ENCODE measurements at places on chromosomes 1 and 21.

- no peak for DNase-seq
These were observed 89.3 kb upstream of the QSOX1 start for GRCh38 chr1:180065408-180065807.

DNA sequence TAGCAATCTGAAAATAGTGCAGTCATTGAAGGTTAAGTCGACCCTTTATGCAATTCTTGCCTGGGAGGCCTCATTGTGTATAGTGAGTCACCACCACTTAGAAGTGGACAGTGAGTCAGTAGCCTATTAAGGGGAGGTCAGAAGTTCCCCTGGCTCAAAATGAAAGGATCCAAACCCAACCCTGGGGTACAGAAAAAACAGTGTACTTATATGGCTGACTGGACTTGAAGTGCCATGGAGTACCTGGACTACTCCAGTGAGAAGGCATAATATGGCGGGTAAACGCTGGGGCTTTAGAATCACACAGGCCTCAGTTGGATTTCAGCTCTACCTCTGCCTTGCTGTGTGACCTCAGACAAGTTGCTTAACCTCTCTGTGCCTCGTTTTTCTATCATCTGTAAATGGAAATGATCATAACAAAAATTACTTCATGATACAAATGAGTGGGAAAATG is 2.2 kb upstream of the BCL9 start:
- no peak for DNase-seq

- no peak for DNase-seq
These were observed 245.0 kb downstream of the FOXD2 start for GRCh38 chr1:47682786-47683350.

GRCh38 chr1:65440915-65441314 is 20.4 kb downstream of the LEPR start:
- DNase-seq: no peak

- no peak for DNase-seq
These were observed 44.6 kb downstream of the MAEL start for GRCh38 chr1:167033646-167034045.

DNA sequence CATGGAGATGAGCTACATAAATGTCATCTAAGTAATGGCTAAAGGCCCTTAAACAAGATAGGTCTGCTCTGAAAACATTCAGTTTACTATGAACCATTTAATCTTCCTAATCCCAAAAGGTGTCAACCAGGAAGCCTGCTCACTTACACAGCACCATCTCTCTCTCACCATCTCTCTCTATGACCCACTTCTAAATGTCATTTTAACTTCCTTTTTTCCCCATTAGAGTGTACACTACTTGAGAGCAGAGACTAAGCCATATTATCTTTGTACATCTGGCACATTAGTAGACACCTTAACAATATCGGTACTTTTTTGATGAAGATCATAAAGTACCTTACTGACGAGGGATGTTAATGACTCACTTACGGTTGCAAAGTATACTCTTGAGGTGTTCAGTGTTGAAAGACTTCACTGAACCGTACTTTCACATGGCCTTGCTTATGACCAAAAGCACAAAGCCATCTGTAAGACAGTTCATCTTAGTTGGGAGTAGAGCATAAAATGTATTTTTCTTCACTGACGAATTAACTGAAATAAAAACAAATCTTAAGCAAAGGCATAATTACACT is 25.4 kb downstream of the FBXO42 start:
- DNase-seq: no peak

Measured in hematopoietic multipotent progenitor cell treated with erythropoietin and hydrocortisone succinate and interleukin-3 and kit ligand, for 8 days (in vitro differentiated cells).